ENCODE measurements at places on chromosomes 11 and 22. TPM values are rescaled to one million over a fixed set of nuclear protein-coding genes. Genes with fewer than 3 reads are reported as not detected.

- no peak for DNase-seq
Measured at GRCh38 chr22:26848244-26848920, 191.0 kb downstream of the MIAT start.

- DNase-seq, result peak; percentile 94
Measured at GRCh38 chr22:45688600-45689080, 17.0 kb downstream of the ATXN10 start.

DNA sequence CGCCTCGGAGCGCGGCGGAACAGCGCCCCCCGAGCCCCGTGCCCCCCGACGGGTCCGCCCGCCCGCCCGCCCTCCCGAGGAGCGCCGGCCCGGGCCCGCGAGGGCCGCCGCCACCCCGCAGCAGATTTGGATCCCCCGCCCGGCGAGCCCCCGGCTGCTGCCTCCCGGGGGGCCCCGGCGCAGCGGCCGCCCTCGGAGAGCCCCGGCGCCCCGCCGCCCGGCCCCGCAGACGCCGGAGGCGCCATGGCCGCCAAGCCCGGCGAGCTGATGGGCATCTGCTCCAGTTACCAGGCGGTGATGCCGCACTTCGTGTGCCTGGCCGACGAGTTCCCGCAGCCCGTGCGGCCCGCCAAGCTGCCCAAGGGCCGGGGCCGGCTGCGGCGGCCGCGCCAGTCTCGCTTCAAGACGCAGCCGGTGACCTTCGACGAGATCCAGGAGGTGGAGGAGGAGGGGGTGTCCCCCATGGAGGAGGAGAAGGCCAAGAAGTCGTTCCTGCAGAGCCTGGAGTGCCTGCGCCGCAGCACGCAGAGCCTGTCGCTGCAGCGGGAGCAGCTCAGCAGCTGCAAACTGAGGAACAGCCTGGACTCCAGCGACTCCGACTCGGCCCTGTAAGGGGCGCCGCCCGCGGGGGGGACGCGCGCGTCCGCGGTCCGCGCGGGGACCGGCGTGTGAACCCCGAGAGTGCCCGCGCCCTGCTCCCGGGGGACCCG lies 380 bp downstream of the C11orf96 start:
- DNase-seq, result peak; percentile 35

BARX2 gene
- total RNA-seq, result not detected

GRCh38 chr11:126305699-126306098 lies 1.8 kb downstream of the DCPS start:
- DNase-seq, result no peak

EFEMP2 gene
- 79.6 TPM for total RNA-seq

LRRC10B gene
- not detected for total RNA-seq

KCNJ11 gene
- not detected for total RNA-seq

DNA sequence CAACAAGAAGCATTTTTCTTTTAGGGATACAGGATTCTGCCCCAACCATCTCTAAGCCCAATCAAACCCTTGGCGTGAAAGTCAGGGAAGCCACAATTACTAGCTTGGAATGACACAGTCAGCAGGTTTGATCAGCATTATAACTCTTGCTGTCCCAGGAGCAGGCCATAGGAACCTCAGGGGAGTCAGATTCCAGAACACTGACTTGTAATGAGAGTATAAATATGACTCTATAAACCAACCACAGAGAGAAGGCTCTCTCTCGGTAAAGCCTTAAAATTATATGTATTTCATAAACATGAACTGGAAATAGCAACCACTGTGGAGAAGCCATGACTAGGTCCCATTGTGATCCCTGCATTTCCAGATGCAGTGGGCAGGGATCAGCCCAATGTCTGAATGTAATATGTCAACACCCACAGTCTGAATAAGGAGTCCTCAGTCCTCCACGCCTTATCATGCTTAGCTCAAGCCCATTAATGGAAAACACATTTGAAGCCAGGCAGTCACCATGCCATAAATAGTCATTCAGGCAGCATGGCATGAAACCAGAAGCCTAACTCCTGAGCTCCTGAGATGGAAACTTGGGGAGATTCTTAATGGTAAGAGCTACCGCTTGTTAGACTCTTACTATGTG lies 99.1 kb upstream of the MTNR1B start:
- no peak for DNase-seq

Measured in fibroblast of villous mesenchyme (primary cell).